ENCODE measurements at places on chromosomes 5 and 9.
A peak's percentile ranks its signal among the peaks of the same experiment; 100 is the strongest.

- no peak for DNase-seq
Observed at GRCh38 chr5:62642468-62642867, 63.8 kb downstream of the LRRC70 start.

- no peak for DNase-seq
Observed at GRCh38 chr5:174071484-174071883, 26.0 kb downstream of the NSG2 start.

- no peak for DNase-seq
Observed at GRCh38 chr5:157464519-157465171, 4.6 kb downstream of the NIPAL4 start.

- DNase-seq, result peak; percentile 59
Observed at GRCh38 chr9:122144836-122145591, 14.6 kb downstream of the NDUFA8 start.

DNA sequence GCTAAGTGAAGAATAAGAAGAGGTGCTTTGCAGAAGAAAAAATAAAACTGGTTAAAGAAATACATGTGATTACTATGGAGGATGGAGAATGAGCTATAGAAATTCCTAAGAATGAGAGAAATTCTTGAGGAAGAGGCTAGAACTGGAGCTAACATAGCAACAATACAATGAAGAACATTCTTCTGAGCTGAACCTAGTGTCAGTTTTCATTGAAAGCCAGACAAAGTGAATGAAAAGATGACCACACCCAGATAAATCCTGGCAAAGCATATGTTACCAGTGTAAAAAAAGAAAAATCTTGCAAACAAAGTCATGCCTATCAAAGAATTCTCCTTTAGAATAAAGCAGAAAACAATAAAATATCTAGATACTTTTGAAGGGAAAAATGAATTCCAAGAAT, 39.6 kb downstream of the SGCD start:
- no peak for DNase-seq

GRCh38 chr5:60648175-60648574, 51.8 kb downstream of the DEPDC1B start:
- no peak for DNase-seq

- DNase-seq, result no peak
Observed at GRCh38 chr5:35924122-35924949, 14.1 kb downstream of the CAPSL start.

- no peak for DNase-seq
Observed at GRCh38 chr9:100126423-100126822, 27.4 kb downstream of the INVS start.

DNA sequence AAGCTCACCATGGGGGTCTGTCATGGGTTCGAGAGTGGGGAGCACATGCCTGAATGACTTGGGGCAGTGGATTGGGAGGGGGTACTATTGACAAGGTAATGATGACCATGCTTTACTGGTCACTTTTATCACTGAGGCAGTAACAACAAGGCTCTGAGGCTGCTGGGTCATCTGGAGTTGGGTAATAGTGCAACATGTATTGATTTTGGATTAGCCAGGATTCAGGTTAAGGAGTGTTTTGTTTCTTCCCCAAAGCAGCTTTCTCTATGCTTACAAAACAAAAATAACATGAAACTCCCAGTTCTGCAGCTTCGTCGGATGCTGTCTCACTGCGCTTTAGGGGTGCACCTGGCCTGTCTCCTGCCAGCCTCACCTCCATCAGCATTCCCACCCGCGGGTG, 155.3 kb downstream of the GADD45G start:
- no peak for DNase-seq

- no peak for DNase-seq
Observed at GRCh38 chr9:122286764-122287163, 22.1 kb downstream of the MRRF start.

- DNase-seq, result no peak
Observed at GRCh38 chr9:91117959-91118703, 243.6 kb downstream of the AUH start.

- no peak for DNase-seq
Observed at GRCh38 chr5:132850066-132850465, 16.2 kb downstream of the GDF9 start.

GRCh38 chr9:6781476-6781875, 23.7 kb downstream of the KDM4C start:
- no peak for DNase-seq

DNA sequence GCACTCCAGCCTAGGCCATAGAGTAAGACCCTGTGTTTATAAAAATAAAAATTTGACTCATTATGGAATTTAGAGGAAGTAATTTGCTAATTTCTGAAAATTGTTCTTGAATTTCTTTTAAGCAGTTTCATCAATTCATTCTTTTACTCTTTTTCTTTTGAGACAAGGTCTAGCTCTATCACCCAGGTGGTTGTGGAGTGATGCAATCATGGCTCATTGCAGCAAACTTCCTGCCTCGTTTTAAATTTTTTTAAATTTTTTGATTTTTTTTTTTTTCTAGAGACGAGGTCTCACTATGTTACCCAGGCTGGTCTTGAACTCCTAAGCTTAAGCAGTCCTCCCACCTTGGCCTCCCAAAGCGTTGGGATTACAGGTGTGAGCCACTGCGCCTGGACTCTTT, 3.1 kb upstream of the CAMLG start:
- no peak for DNase-seq

- no peak for DNase-seq
Observed at GRCh38 chr9:6079386-6079785, 64.0 kb upstream of the RANBP6 start.

DNA sequence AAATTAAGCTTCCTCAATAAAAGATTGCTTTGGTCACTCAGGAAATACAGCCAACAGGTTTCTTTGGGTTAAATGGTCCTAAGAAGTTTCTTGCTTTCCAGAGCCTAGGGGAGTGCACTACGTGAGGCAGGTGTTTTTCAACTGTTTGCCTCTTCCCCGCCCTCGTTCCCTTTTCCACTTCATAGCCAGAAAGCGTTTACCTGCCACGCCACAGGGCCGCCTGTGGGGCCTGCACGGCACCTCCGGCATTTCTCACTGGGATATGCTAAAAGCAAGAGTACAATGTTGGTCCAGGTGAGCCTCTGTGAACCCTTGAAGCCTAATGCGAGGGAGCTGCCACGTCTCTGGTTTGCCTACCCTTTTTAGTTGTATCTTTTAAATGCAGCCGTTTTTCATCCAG, 167.6 kb upstream of the OTULINL start:
- no peak for DNase-seq

DNA sequence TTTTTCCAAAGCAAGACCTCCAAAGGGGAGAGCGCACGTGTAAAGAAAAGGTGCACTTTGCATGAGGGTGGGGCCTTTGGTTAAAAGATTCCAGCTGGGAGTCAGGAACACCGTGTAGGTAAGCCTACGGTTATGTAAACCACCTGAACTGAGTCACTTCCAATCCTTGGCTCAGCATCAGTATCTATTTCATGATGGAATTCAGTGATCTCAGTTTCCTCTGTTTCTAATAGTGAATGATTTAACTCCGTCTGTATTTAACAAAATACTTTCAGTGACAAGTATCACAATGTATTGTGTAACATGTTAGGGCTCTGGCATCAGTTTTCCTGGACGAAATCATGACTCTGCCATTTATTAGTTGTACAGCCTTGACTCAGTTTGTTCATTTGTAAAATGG, 1.3 kb upstream of the SVEP1 start:
- DNase-seq, result no peak

GRCh38 chr9:77949751-77950436, 81.7 kb downstream of the GNAQ start:
- no peak for DNase-seq

DNA sequence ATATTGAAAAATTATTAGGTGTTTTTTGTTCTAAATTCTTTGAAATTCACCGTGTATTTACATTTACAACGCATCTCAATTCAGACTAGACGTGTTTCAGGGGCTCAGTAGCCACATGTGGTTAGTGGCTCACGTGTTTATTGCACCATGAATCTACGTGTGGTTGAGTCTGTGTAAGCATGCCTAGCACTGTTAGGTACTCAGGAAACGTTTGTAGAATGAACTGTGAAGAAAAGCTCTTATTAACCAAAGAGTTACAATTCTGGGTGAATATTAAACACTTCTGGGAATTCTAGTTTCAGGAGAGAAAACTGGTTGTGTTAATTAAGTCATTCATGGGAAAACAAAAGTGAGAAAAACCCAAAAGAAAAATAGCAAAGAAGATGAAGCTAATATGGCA, 117.5 kb upstream of the CDH6 start:
- no peak for DNase-seq

DNA sequence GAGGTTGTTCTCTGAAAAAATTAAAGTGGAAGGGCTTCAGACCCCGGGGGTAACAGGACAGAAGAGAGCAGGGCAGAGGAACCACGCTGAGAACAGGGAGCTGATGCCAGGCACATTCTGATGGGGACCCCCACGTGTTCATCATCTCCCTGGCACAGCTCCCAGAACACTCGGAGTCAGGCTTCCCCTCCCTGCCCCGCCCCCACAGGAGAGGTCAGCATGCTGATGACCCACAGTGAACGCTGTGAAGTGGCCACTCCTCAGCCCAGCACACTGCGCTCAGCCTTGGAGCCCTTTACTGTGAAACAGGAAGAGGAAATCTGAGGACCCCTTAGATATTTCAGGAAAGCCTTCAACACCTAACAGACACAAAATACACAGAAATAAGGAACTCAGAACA, 16.4 kb downstream of the RETREG1 start:
- no peak for DNase-seq

DNA sequence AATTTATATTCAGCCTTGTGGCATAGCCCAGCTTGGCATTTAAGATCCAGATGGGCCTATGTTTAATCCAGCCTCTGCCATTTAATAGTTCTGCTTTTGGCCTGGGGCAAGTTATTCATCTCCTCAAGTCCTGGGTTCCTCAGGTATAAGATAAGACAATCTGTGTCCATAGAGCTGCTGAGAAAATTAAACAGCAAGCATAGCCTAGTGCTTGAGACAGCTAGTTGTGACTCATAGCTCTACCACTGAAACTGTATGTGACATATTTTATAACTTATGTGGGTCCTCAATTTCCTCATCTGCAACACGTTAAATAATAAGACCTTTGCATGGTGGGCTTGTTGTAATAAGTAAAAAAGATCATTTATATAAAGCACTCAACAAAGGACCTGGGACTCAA, 53.3 kb upstream of the ATP10B start:
- no peak for DNase-seq

DNA sequence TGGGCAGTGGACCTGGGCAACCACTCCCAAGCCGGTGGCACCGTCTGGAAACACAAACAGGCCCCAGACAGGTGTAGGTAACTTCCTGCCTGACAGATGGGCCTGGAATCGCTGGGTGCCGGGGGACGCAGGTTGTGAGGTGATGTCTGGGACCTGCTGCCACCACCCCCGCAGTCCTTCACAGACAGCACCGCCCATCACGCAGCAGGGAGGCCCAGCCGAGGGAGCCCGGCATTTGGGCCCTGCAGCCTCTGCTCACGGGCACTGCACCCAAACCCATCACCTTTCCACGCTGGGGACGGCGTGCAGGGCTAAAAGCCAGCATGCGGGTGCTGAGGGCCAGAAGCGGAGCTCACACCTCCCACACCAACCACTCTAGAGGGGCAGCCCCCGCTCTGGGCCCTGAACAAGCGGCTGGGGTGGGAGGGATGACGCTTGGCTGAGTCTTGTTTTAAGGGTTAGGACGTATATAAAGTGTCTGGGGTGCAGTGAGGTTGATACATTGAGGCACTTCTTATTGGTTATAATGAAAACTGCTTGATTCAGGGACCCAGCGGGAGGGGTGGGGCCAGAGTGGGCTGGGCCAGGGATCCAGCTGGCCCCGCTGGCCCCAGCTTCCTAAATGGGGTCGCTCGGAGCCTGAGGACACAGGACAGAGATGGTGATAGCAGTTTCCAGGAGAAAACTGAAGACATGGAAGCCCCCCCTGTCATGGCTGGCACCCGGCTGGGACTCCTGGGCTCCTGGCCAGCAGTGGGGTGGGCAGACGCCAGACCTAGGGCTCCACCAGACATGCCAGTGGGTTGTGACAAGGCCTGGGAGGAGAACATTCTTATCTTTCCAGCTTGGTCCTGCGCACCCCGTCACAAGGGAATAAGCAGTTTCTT, 11.3 kb downstream of the MYMK start:
- DNase-seq, result no peak

GRCh38 chr5:141788296-141788970, 89.8 kb downstream of the PCDH1 start:
- no peak for DNase-seq

DNA sequence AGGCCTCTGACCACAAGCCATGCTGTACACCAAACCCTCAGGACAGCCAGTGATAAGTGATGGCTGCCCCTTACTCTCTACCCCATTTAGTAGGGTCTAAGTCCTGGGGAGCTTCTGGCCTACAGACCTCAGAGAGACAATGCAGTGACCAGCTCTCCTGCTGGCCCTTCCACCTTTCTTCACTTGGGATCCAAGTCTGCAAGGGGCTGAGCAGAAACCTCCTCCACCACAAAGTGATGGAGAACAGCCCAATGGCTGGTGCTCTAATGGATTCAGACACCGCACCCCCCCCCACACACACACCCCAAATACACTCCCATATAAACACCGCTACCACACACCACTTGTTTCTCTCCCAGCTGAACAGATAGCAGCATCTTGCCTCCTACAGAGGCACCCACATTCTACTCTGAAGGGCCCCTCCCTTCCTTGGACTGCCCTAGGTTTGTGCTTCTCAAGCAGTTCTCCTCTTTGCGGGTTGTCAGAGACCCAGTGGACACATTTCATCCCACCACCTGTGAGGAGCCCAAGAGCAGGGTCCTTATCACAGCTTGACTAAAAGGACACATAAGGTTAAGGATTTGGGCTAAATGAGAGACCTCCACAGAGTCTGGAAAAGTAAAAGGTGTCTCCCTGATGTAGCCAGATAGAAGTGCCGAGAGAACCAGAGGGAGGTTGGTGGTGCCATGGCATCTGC, 1.3 kb upstream of the PDLIM4 start:
- no peak for DNase-seq

DNA sequence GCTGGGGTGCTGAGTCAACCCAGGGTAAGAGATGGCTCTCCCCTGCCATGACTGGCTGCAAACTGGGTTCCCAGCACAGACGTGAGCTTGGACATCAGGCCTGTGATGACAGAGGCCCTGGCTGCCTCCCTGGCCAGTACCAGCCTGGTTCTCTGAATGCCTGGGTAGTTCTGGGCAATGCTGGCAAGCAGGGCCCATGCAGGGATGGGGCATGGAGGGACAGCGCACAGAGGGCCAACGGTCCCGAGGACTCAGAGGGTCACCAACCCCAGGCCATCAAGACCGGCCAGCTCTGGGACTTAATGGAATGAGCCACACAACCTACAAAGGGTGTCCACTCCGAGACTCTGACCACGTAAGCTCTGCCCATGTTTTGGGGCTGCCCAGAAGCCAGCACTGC, 241.4 kb downstream of the FSTL4 start:
- no peak for DNase-seq

- DNase-seq, result no peak
Observed at GRCh38 chr5:7755958-7756357, 95.0 kb downstream of the CFAP90 start.

- no peak for DNase-seq
Observed at GRCh38 chr5:54719384-54720283, 202.1 kb downstream of the SNX18 start.

- no peak for DNase-seq
Observed at GRCh38 chr5:132747616-132748440, 602 bp downstream of the CCNI2 start.

GRCh38 chr5:96008987-96009647, 47.5 kb upstream of the ELL2 start:
- DNase-seq, result no peak
